ENCODE measurements at places on chromosomes 13 and 19.

DNA sequence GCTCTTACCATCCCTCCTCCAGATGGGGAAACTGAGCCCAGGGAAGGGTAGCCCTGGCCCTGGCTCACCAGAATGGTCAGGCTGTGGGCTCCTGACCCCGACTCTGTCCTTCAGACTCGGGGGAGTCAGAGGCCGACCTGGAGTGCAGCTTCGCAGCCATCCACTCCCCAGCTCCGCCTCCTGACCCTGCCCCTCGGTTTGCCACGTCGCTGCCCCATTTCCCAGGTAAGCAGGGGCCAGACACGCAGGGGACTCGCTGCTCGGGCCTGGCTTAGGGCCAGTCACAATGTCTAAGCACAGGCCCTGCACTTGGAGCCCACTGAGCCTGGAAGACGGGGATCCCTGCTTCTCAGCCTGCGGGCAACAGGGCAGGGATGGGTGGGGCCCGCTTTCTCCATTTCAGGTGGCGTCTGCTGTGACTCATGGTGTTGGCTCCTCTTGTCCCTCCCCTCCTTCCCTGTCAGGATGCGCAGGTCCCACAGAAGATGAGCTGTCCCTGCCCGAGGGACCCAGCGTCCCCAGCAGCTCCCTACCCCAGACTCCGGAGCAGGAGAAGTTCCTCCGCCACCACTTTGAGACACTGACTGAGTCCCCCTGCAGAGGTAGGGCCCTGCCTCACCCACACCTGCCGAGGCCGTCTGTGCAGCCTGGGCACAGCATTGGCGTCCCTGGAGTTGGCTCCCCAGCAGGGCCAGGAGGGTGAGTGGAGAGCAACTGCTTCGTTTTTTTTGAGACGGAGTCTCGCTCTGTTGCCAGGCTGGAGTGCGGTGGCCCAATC, 9.2 kb upstream of the OVOL3 start:
- DNase-seq = no peak

GRCh38 chr13:68551701-68552522, 1321.8 kb upstream of the PCDH9 start:
- no peak for DNase-seq

- DNase-seq = no peak
Observed at GRCh38 chr19:607301-608154, 17.8 kb downstream of the HCN2 start.

DNA sequence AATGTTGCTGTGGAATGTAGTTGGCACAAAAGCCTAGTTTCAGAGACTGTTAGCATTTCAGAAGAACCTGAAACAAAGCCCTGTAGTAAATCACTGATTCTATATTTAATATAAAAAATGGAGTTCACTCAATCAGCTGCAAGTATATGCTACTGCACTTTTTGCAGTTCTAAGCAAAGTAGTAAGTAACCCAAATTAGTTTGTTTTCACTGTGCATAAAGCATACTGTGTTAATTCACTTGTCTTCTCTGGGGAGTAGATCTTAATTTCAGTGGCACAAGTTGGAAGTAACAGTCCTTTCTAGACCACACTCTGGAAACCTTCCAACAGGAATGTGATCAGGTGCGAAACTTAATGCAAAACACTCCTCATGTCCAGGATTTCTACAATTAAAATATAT, 139.3 kb downstream of the DACH1 start:
- DNase-seq = no peak

GRCh38 chr13:44719857-44720671, 143.9 kb upstream of the TSC22D1 start:
- no peak for DNase-seq

- DNase-seq = no peak
Observed at GRCh38 chr13:97364827-97365226, 69.1 kb upstream of the RAP2A start.

- no peak for DNase-seq
Observed at GRCh38 chr13:29819143-29819542, 31.3 kb downstream of the UBL3 start.

GRCh38 chr13:108594153-108594552, 35.3 kb upstream of the MYO16 start:
- DNase-seq = no peak

- no peak for DNase-seq
Observed at GRCh38 chr19:1754636-1755466, 1.5 kb downstream of the ONECUT3 start.

GRCh38 chr13:31793246-31793645, 53.9 kb downstream of the RXFP2 start:
- no peak for DNase-seq

GRCh38 chr19:14952767-14953166, 11.5 kb downstream of the OR7C2 start:
- no peak for DNase-seq

DNA sequence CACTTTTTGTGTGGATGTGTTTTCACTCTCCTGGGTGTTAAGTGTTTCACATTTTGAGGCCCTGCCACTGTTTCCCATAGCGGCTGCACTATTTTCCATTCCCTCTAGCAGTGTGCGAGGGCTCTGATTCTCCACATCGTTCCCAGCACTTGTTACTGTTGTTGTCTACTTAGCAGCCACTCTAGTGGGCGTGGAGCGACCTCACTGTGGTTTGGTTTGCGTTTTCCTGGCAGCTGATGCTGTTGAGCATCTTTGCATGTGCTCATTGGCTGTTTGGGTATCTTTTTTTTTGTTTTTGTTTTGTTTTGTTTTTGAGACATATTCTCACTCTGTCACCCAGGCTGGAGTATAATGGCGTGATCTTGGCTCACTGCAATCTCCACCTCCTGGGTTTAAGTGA, 14.4 kb downstream of the NAXD start:
- no peak for DNase-seq

DNA sequence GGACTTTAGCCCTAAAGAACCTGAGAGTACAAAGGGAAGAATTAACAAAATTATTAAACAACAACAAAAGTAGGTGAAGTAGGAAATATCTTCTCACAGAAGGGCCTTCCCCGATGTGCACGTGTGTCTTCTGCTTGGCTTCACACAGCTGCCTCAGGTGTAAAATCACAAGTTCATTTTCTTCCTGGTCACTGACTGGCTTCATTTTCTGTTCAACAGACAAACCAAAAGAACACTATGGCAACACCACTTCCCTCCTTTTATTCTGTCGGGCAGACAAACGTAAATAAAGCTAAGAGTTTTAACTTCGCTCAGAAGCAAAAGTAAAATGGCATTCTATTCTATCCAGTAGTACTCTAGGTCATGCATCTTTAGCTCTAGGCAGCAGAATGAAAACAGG, 140.9 kb downstream of the TBC1D4 start:
- no peak for DNase-seq

DNA sequence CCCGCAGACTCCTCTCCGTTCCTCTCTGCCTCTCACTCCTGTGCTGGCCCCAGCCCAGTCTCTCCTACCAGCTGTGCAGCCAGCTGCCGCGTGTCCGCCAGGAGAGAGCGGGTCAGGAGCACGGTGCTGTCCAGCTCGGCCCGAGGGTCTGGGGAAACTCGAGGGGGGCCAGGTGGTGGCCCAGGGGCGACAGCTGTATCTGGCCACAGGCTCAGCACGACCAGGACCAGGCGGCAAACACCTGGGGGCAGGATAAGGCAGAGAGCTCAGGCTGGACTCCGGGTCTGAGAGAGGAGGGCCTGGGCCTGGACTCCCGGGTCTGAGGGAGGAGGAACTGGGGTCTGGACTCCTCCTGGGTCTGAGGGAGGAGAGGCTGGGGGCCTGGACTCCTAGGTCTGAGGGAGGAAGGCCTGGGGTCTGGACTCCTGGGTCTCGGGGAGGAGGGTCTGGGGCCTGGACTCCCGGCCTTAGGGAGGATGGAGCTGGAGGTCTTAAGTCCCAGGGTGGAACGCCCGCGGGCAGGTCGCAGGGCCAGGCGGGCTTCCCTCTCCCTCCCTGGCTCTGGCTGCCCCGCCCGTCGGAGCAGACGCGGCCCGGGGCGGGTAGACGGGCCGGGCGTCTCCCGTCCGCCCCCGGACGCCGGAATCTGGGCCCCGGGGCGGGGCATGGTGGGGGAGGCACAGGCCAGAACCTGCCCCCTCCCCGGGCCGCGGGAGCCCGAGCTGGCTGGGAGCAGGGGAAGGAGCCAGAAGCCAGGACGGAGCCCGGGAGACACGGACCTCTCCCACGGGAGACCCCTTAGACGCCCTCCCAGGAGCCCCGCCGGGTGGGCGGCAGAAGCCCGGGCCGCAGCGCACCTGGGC, 1.3 kb downstream of the IL11 start:
- peak; percentile 39 for DNase-seq
